ENCODE measurements at places on chromosomes 2 and 18. TPM values are rescaled to one million over a fixed set of nuclear protein-coding genes. Genes with fewer than 3 reads are reported as not detected.

TMEM163 gene
- 0.12 TPM for total RNA-seq

EFR3B gene
- total RNA-seq, result 17.9 TPM

TMEM37 gene
- total RNA-seq, result 1.6 TPM

TPO gene
- total RNA-seq, result not detected

MEP1B gene
- total RNA-seq, result 0.15 TPM

POTEJ gene
- total RNA-seq, result not detected

LIMS1 gene
- total RNA-seq, result 62.4 TPM

TSGA10 gene
- 1.5 TPM for total RNA-seq

Measured in A549 treated with DMSO at 1 μM for 4 hours (cell line).